ENCODE measurements at places on chromosomes 4 and X.

DNA sequence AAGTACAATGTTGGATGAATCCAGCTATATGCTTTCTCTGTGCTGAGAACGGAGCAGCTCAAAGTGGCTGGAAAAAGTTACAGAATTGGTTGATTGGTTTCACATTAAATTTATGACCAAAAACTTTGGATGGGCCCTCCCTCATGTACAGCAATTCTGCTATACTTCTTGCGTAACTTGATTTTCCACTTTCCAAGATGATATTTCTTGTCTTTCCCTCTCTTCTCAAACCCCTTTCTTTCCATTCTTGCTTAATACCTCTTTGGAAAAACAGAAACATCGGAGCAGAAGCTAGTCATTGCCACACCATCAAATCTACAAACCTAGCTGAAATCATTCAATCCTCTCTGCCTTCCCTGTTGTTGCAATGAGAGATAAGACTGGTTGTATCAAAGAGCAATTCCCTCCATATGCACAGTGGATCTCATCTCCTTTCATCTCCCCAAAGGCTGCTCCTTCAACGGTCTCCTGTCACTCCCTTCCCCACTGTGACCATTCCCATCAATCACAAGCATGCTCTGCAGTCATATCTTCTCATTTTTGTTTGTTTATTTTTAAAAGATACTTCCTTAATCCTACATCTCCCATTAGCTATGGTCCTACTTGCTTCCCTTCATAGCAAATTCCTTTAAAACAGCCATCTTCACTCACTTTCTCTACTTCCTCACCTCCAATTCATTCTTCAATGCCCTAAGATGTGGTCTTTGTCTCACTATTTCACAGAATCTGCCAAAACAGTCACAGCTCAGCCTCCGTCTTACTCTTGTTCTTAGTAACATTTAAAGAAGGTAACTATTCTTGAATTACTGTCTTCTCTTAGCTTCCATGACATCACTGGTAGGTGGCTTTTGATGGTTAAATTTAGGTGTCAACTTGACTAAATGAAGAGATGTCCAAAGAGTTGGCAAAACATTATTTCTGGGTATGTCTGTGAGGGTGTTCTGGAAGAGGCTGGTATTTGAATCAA, 145.5 kb downstream of the FAM13A start:
- DNase-seq = no peak

DNA sequence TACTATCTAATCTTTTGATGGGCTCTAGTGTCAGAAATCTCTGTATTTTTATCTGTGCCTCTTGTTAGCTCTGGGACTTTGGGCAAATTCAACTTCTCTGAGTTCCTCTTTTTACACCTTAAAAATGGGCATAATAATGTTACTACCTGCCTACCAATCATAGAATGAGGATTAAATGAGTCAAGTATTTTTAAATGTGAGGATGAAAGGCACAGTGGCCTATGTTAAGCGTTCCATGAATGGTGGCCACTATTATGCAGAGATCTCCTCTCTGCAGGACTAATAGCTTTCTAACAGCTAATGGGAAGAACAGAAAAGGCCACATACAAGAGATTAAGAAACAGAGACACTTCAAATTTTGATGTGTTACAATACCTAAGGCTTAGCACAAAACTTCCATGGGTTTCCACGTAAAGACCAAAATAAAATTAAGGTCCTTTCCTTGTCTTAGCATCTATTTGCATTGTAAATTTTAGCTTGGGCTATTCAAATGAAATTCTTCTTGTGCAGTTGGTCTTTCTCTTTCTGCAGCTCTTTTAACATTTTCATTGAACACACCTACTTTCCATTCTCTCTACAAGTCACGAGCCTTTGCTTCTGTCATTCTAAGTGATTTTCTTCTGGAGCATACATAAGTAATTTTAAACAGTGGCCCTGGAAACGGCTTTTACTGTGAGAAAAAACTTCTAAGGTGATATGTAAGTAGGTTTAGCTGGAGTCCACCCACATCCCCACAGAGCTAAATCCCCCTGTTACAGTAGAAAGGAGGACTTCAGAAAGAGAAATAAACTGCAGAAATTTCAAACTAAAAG, 117.9 kb upstream of the MED14 start:
- DNase-seq = no peak

DNA sequence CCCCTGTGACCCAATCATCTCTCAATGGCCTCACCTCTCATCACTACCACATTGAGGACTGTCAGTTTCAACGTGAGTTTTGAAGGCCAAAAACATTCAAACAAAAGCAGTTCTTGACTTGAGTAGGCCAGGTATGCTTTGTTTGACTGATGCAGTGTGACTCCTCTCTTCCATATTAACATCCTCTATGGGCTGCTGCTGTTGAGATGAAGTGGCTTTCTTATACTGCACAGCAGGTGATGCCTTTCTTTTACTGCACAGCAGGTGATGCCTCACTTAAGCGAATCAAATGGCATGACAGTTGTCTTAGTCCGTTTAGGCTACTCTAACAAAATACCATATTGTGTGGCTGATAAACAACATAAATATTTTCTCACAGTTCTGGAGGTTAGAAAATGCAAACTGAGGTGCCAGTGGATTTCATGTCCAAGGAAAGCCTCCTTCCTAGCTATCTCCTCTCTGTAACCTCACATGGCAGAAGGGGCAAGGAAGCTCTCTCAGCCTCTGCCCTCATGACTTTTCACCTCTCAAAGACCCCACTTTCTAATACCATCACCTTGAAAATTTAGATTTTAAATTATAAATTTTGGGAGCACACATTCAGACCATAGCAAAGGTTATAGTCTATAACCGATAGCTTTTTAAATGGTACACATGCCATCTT, 2267.9 kb upstream of the AGA start:
- DNase-seq = no peak

- DNase-seq = no peak
Measured at GRCh38 chrX:123603491-123603890, 129.4 kb downstream of the THOC2 start.

- DNase-seq = no peak
Measured at GRCh38 chr4:5730993-5731990, 20.3 kb downstream of the EVC start.

GRCh38 chr4:149518471-149518870, 297.2 kb downstream of the IQCM start:
- no peak for DNase-seq

DNA sequence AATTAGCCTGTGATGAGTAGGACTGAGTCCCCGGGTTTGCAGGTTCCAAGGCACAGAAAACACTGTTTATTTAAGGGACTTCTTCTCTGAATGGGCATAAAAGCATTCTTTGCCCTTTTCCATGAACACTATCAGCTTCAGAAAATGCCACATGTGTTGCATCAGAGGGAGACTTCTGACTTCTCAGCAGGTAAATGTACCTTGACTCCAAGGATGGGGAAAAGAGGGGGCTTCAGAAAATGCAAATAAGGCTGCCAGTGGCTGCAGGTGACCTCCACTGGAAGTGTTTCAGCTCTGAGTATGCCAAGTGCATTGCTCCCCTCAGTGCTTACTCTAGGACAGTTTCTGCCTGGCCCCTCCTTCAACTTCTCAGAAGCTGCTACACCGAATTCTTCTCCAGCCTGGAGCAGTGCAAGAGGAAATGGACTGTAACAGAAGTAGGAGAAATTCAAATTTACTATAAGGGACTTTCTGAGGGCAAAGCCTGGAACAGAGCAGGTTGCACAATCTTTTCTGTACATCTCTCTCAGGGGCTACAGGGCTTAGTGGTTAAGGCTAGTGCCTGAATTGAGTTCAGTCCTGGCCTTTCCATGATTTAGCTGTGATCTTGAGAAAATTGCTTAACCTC, 233.2 kb downstream of the PTTG2 start:
- no peak for DNase-seq

DNA sequence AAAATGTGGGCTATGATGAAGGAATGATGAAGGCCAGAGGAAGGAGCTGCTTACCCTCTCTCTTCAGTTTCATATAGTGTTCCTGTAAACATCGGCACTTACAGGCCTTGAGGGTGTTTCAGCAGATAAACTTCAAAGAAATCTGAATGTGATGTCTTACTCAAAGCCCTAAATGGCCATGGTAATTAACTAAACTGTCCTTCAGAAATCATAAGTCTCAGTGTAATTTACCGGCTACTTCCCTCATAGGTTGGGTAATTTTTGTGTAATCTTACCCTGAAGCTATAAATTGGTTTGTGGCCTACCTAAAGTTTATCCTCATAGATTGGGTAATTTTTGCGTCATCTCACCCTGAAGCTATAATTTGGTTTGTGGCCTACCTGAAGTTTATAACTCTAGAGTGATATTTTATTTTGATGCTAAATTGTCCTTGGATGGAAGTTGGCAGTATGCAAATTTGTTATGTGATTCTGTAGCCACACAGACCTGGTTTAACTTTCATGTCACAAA, 2700.3 kb downstream of the ARAP2 start:
- DNase-seq = no peak

DNA sequence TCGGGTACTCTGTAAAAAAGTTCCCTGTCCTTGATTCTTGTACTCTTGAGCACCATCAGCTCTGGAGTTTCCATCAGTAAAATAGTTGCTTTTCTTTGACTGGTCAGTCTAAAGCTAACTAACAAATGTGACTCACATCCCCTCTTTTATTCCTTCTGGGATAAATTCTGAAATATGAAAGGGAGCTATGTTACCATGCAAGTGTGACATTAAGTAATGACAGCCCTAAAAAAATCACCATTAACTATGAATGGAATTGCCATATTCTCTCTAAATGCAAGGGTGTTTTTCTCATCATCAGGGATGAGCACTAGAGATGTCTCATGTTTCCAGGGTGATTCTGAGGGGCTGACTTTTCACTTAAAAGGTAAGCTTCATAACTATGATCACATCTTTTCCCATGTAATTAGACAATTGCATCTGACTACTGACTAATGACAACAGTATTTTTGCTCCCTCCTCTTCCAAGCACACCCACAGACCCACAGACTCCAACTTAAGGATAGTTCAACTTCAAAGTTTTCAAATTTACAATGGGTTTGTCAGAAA, 26.9 kb upstream of the RASGEF1B start:
- no peak for DNase-seq

GRCh38 chr4:180304321-180304720, 1938.9 kb upstream of the TENM3 start:
- DNase-seq = no peak

GRCh38 chr4:17577665-17578481, 875 bp downstream of the LAP3 start:
- DNase-seq = no peak

DNA sequence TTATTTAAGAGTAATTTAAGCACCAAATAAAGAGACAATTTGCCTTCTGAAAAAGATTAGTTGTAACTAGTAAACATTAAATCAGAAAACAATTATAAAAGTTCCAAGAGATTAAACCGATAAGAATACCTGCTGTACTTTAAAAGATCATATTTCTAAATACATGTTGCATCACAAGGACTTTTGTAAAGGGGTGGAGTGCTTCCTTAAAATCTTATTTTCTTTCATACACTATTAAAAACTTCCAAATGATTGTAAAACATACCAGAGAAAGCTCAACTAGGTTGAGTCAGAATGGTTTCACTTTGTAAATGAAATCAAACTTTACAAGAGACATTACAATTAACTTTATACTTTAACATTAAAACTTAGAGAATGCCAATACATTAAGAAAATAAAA, 41.8 kb downstream of the ACSL4 start:
- no peak for DNase-seq

DNA sequence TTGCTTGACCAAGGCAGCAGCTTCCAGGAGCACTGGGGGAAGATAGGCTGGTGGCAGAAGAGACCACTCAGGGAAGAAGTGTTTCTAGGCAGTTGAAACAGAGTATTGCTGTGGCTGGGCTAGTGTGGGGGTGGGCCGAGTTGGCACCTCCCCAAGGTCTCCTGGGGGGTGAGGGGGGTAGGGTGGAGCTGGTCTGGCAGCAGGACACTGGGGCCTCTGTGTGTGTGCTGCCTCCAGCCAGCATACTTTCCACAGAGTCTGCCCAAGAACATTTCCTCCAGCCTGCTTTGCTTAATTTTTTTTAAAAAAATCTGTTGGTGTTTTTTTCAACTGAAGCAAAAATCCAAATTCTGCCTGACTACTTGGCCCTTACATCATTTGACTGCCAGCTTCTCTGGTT, 4.0 kb downstream of the ITIH6 start:
- DNase-seq = no peak

DNA sequence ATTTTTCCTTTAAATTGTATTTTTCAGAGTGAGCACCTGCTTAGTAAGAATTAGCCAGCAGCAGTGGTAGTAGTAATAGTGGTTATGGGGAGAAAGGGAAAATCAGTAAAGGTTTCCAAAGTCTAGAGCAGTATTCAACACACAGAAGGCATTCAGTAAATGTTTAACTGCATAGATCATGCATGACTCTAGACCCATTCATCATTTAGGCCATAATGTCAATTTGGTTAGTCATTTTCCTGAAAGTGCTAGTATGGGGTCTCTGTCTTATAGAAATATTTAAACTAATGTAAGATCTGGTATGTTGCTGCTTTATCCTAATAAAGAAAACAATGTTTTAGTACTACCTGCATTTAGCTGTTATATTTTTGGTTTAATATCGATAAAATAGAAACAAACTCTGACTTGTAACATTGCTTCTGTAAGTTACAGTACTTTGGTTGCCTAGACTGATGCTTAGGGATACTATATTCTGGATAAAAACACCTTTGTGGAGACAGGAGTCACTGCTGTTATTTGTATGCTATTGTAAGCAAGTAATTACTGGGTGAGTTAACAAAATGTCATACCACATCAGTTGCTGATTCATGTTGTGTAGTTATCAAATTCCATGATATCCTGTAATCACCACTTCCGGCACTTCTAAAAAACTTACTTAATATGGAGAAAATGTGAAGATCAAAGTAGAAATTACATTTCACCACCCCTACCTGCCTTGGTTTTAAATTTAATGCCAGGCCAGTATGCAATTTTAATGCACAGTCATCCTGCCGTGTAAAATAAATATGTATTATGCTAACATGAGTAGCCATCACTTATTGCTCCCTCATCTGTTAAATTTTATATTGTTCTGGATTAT, 115.8 kb upstream of the BMPR1B start:
- no peak for DNase-seq

DNA sequence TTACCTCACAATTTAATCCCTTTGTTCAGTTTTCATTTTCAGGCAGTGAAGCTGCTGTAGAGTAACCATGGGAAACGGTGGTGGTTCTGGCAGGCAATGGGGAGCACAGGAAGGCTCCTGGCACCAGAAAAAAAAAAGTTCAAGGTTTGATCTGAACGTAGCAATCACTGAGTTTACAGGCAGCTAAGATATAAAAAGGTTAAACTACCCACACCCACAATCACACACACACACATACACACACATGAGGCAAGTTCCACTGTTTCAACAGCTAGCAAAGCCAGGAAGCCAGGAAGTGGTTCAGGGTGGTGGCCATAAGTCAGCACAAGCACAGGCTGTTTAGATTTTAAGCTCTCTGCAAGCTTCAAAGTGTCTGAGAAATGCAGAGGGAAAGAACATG, at the start of gene SULT1B1:
TSS of gene SULT1B1 (minus strand) at position 166 of the 400 bp plus-strand sequence. CDS start 5,403 bp downstream, outside the sequence.
- no peak for DNase-seq

GRCh38 chr4:87089368-87089767, 131.1 kb downstream of the KLHL8 start:
- no peak for DNase-seq

DNA sequence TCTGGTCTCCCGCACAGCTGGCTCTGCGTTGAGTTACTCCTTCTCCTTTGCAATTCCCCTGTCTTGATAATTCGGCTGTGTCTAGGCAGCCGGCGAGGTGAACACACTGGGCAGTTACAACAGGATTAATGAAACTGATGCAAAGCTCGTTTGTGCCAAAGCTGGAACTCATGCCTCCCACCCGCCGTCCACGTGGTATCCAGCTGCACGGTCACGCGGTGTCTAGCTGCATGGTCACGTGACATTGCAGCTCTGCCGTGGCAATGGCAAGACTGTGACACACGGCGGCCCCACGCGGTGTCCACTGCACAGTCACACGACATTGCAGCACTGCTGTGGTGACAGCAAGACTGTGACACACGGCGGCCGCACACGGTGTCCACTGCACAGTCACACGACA, 31.2 kb upstream of the LRPAP1 start:
- no peak for DNase-seq

Measured in stimulated activated CD8-positive, alpha-beta memory T cell treated with anti-CD3 and anti-CD28 coated beads, Interleukin-12 subunit alpha, Interleukin-12 subunit beta, amount 100 ng/mL, for 4 hours (primary cell).